ENCODE measurements at places on chromosomes 7 and 10. TPM values are rescaled to one million over a fixed set of nuclear protein-coding genes. Genes with fewer than 3 reads are reported as not detected.

The LFNG gene
- total RNA-seq, result 13.6 TPM

The DUSP5 gene
- 98.6 TPM for total RNA-seq

The ANAPC16 gene
- 80.9 TPM for total RNA-seq

The HOXA6 gene
- total RNA-seq, result 1.9 TPM

The INHBA gene
- total RNA-seq, result 0.50 TPM

The PTF1A gene
- total RNA-seq, result not detected

The ZNF467 gene
- total RNA-seq, result 1.1 TPM

The OR2A12 gene
- not detected for total RNA-seq

The TUBB8 gene
- not detected for total RNA-seq

The CALML3 gene
- total RNA-seq, result not detected

The CTAGE8 gene
- 0.08 TPM for total RNA-seq

The MYPN gene
- 2.7 TPM for total RNA-seq

The HECW1 gene
- 12.0 TPM for total RNA-seq

The CUL1 gene
- 64.5 TPM for total RNA-seq

The ZNF789 gene
- total RNA-seq, result 8.3 TPM
